ENCODE measurements at places on chromosomes 12 and 14.

DNA sequence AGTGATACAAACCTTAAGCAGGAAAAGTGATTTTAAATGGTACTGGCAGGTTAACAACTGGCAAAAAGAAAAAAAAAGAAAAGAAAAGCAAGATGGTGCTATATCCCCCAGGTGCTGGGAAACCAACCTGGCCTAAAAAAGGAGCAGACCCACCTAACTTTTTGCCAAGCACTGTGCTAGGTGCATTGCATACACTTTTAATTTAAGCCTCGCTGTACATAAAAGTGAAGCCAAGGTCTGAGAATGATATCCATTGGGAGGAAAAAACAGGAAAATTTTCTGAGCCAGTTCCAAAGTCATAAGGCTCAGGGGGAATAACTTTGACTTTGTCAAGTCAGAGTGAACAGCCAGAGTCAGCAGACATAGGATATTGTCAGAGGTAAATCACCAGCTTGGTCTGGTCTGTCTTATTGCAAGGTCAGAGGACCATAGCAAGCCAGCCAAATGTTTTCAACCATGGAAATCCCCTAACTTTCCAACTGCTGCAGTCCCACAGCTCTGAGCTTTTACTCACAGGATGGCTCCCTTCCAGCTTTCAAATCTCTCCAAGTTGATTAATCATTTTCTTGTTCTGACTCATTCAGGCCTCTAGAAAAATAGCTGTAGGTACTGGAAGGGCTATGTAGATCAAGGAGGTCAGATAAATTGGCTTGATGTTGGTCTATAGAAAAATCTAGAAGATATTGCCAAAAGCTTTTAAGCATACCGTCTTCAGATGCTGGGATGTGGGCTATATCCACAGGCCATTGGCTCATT is 412.9 kb downstream of the RAD51B start:
- no peak for DNase-seq

DNA sequence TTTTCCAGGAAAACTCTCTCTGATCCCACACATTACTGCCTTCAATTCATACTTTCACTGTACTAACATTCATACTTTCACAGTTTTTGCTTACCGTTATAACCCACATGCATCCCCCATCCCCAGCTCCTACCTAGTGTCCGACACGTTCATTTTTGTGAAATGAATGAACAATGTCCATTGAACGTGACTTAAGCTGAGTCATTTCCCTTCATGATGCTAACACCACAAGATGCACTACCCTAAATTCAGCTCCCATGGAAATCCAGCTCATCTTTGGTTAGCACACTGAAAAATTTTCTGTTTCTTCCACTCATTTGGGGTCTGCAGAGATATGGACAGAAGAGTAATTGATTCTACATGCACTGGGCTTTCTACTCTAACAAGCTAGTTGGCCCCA is 84.7 kb downstream of the GALNT4 start:
- DNase-seq = no peak

GRCh38 chr12:3015356-3015755 is 56.2 kb downstream of the TEAD4 start:
- no peak for DNase-seq

DNA sequence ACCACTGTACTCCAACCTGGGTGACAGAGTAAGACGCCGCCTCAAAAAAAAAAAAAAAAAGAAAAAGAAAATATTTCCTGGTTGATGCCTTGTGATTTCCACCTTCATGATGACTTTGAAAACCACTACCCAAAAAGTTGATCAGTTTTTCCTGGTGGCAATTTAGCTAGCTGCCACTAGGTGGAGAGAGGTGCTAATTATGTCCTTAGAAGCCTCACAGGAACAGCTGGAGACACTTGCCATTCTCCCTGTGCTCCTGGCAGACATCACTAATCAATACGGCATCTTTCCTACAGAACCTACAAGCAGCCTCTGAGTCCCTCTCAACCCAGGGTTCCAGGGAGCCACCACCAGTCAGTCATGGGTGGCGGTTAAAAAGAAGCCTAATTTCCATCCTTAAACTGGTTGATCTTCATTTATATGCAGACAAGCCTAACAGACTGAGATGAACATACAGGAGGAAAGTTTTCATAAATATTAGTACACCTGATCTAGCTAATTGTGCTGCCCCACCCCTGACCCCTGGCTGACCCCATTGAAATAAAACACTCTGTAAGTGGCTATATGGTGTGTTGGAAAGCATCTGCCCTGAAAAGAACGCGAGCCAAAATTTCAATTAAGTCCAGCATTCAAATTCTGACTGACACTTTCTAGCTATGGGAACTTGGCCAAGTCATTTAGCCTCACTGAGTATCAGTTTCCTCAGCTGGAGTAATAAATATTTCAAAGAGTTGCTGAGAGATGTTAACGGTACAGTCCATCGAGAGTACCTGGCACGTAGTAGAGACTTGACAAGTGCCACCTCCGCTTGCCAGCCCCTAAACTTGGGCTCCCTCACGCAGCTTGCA is 6.2 kb upstream of the OAS1 start:
- DNase-seq = no peak

All from NCI-H187 (cell line).